HL-60 (cell line): ENCODE measurements at places on chromosomes 5 and 9.
A peak's percentile ranks its signal among the peaks of the same experiment; 100 is the strongest.

DNA sequence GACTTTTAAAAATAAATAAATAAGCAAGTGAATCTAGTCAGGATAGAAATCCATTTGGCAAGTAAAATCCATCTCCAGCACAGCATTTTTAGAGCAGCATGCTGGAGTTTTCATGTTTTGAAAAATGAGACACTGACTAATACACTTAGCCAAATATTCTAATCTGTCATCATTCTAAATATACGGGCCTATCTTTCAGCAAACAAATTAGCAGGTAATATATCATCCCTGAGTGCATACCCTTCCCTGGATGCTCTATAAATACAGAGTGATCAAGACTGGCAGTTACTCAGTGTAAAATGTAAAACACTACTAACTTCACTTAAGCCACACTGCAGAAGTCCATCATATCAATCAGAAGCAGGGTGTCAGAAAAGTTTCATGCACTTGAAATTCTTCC is 58.4 kb downstream of the MLLT3 start:
- DNase-seq: no peak

GRCh38 chr9:137136881-137137607 is 1.9 kb upstream of the GRIN1 start:
- DNase-seq: no peak

- no peak for DNase-seq
Observed at GRCh38 chr5:16546732-16547131, 70.1 kb downstream of the RETREG1 start.

DNA sequence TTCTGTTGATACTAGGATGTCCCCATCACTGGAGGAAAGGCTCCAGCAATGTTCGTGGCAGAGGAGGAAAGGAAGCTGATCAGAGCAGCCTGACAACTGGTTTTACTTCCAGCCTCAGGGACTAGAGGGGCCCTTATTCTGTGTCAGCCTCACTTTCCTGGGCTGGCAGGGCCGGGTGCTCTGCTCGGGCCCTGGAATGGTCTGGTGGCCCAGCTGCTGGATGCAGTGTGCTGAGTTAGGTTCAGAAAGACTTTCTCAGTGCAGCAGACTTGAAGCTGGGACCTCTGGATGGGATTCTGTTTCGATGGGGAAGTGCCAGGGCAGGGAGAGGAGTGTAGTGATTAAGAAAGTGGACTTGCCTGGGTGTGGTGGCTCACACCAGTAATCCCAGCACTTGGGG is 81.0 kb downstream of the MACROH2A1 start:
- DNase-seq: no peak

DNA sequence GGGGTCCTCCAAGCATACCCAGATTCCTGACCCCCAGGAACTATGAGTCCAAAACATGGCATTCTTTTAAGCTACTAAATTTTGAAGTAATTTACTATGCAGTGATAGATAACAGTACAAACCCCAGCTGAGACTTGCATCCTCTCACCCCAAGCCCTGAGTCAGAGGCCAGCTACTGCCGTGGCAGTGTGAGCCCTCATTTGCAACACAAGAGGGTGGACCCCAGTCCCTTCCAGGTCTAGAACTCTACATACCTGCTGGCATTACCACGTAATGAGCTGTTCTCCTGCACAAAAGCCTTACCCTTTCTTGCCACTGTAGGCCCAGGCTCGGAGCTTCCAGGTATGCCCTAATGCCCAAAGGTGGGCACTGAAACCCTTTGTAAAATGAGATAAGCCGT is 108.6 kb upstream of the ERCC6L2 start:
- no peak for DNase-seq

- DNase-seq: no peak
Observed at GRCh38 chr9:99222416-99223270, 561 bp downstream of the SEC61B start.

- no peak for DNase-seq
Observed at GRCh38 chr9:127384016-127384730, 12.8 kb upstream of the SLC2A8 start.

GRCh38 chr5:16975950-16976624 is 40.0 kb upstream of the MYO10 start:
- no peak for DNase-seq

GRCh38 chr9:36937951-36938350 is 96.1 kb downstream of the PAX5 start:
- no peak for DNase-seq

DNA sequence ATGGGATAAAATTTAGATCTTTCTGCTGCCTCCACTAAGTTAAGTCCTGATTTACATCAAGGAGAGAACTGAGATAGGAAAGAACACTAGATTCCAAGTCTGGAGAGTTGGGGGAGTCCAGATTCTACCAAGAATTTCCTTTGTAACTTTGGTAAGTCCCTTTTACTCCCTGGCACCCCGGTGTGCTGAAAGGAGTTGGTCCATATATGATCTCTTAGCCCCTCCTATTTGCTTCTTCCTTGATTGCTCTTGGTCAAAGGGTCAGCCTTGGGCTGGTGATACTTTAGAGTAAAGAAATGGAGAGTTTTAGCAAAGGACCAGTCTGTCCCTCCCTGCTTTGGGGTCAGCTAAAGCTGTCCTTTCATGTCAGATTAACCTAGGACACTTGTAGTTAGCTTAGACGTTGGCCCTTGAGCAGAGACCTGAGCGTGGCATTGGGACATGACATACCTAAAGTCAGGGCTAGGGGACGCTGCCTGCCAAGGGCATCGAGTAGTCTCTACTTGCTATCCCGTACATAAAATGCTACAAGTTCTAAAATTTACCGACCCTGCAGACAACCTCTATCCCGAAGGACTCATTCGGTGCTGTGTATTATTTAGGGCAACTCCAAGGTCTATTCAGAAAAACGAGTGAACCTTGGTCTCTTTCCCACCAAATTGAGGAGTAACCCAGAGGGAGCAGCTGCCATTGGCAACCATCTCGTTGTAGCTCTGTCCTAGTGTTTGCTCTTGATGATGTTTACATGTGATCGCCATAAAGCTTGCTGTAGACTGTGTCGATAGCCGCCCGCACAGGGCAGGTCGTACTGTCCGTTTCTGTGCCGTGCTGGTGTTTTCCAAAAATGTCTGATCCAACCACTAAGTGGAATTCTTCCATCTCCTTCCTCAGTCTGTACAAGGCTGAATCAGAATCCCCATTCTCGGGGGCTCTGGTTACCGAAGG is 94.4 kb downstream of the PDE6A start:
- no peak for DNase-seq

DNA sequence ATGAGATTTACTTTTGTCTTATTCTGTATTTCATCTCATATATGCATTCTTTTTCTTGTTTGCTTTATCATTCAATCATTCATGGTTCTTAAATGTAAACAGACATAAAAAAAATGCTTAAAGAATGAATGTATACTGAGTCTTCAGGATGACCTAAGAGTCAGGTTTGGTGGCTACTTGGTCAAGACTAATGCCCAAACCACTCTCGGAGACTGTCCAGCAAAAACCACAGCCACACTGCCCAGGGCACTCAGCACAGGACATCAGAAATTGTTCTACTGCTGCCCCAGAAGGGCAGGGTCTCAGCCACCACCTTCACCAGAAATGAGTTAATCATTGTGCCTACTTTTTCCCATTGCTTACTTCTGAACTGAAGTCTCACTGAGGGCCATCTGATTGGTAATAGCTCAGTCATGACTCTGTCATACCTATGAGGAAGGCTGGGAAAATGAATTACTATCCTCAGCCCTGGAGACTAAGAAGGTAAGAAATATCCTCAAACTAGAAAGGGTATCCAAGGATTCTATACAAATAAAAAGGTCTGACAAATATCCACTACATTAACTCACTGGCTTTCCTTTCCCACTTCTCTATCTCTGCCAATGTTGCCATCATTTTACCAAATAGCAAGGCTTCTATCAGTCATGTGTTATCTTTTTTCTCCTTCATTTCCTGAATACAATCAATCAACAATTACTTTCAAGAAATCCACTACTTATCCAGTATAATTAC is 236.1 kb downstream of the CETN3 start:
- no peak for DNase-seq

DNA sequence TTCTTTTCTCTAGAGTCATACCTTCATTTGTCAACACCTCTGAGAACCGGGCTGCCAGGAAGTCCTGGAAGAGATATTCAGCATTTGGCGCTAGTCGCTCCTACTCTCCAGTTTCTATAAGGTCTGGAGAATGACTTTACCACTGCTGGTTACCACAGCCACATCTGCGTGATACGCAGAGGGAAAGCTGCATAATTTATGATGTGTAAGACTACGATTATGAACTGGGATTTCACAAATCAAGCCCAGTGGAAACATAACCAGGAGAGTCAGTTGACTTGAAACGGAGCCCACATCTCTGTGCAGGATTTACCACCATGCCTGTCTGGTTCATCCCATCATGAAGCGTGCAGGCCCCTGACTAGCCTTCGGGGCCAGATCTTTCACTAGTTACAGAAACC is 72.6 kb downstream of the FGF1 start:
- DNase-seq: no peak

DNA sequence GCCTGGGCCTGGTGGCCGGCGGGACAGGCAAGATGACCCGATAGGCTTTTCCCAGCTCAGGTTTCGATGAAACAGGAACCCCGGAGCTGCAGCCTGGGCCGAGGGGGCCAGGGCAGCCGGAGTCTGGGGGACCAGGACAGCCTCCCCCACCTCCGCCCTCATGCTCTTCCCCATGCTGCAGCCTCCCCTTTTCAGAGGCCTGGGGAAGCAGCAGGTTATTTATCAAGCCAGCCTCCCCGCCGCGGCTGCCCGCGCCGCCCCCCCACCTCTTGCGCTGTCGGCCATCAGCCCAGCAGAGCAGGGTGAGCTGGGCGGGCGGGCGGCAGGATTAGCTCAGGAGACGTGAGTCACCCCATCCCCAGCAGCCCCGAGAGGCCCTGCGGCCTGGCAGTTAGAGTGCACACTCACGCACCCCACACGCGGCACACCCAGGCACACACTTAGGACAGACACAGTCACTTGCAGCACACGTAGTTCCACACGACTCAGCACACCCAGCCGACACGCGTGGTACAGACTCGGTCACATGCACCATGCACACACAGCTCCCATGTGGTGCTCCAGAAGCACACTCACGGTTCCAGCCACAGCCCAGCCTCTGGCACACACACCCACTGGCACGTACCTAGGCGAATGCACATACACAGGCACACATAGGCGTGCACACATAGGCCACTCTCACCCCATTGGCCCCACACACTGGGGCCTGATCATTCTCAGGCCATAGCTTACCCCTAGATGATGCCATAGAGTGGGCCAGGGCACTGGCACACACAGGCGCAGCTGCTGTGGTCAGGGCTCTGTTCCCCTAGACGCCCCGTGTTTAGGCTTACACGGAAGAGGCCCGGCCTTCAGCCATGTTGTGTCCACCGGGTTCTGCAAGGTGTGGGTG is 13.0 kb downstream of the CXXC5 start:
- DNase-seq: peak; percentile 87

- DNase-seq: no peak
Observed at GRCh38 chr9:120424248-120424647, 155.7 kb downstream of the CDK5RAP2 start.

GRCh38 chr5:91420879-91421278 is 37.8 kb upstream of the ARRDC3 start:
- DNase-seq: no peak

DNA sequence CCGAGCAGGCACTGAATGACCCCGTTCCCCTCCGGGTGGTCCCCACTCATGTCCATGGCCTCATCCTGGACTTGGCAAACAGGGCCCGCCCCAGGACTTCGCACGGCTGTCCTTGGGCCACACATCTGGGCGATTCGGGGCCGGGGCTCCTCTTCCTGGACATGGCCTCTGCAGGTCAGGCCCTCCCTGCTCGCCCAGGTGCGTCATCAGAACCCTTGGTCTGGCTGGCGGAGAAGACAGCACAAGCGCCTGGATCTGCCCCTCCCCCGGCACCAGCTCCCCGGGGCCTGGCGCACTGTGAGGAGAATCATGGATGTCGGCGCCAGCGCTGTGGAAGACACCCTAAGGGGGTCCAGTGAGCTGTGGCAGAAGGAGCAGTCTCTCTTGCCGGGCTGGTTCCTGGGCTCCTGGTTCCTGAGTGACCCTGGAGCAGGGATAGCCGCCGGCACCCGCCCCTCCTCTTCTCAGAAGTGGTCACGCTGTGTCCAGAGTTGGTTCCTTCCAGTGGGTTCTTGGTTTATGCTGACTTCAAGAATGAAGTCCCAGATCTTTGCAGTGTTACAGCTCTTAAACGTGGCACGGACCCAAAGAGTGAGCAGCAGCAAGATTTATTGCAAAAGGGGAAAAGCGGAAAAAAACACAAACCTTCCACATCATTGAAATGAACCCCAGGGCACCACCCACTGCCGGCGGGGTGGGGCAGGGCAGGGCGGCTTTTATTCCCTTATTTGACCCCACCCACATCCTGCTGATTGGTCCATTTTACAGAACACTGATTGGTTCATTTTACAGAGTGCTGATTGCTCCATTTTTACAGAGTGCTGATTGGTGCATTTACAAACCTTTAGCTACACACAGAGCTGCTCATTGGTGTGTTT is 25.9 kb upstream of the SLC12A7 start:
- DNase-seq: no peak

DNA sequence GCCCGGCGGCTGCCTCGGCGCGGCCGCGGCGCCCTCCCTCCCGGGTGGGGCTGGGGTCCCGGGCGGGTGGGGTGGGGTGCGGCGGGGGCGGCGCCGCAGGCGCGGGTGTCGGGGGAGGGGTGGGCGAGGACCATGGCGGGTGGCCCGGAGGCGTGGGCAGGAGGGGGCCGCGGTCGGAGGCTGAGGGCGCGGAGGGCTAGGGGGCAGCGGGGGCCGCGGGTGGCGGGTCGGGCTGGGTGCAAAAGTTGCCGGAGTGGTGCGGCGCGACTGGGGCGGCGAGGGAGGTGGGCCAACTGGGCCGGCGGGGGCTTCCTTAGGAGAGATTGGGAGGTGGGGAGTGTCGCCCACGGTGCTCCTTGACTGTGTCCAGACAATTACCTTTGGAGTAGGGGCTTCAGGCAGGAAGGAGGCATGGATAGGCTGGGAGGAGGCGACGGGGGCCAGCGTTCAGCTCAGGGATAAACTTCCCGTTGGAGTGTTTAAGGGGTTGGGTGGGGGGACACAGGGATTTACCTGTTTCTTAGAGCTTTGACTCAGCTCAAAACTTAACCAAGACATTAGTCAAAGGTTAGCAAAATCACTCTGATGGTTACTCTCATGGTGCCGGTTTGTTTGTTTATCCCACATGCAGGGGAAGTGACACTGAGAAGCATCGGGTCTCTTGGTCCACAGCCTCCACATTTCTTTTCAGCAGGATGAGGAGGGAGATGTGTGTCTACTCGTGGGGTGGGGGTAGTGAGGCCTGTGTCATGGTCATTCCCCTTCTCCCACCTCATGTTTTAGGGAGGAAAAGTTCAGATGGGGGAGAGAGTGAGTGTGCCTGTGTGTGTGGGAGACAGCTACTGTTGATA is 859 bp downstream of the CSNK1G3 start:
- DNase-seq: peak; percentile 6

- no peak for DNase-seq
Observed at GRCh38 chr9:87076825-87077224, 129.5 kb upstream of the GAS1 start.
